Activated CD4-positive, alpha-beta T cell treated with anti-CD3 and anti-CD28 coated beads, Interleukin-2, amount 10 ng/mL, durations not matched to agents 7 days and 5 days (primary cell): ENCODE measurements at places on chromosomes 2 and 18.
A peak's percentile ranks its signal among the peaks of the same experiment; 100 is the strongest.

GRCh38 chr2:208280933-208281332 lies 14.9 kb downstream of the PIKFYVE start:
- no peak for DNase-seq

DNA sequence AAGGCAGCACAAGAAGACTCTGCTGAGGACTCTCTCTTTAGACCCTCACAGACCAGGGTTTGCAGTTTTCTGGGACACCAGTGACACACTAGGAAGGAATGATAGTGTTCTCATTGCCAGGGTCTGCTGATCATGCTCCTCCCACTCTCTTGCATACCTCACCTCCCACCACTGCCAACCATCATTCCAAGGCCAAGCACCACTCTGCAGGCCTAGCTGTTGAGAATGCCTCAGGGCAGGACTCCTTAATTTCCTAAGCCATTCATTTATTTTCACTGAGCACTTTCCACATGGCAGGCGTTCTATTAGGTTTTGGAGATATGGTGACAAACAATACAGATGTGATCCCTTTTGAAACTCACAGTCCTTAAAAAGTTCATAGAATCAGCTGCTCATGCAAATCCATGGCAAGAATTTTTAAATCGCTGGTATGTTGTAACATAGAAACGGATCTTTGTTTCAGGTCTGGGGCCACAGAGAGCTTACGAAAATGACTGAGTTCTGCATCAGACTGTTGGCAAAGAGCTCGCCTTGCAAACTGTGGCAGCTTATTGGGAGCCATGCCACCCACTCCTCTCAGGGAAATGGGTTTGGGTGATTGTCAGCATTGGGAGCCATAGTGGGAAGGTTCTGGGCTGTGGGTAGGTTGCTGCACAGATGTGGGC lies 78.5 kb downstream of the XDH start:
- DNase-seq: no peak

GRCh38 chr18:63619661-63620060 lies 24.4 kb downstream of the SERPINB4 start:
- DNase-seq: no peak

DNA sequence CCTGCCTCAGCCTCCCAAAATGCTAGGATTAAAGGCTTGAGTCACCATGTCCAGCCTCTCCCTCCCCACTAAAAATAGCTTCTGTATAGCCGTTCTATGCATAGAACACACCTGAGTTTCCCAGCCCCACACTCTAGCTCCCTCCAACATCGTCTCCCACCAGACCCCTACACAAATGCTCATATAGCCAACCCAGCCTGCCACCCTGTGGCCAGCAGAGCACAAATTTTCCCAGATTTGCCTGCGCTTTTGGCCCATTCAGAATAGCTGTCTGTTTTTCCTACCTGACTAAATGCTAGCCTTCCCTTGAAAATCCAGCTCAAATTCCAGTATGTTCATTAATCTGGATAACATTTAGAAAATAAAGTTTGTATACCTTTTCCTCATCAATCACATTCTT lies 22.8 kb downstream of the TRABD2A start:
- no peak for DNase-seq

GRCh38 chr2:16738361-16739225 lies 73.0 kb upstream of the CYRIA start:
- no peak for DNase-seq

DNA sequence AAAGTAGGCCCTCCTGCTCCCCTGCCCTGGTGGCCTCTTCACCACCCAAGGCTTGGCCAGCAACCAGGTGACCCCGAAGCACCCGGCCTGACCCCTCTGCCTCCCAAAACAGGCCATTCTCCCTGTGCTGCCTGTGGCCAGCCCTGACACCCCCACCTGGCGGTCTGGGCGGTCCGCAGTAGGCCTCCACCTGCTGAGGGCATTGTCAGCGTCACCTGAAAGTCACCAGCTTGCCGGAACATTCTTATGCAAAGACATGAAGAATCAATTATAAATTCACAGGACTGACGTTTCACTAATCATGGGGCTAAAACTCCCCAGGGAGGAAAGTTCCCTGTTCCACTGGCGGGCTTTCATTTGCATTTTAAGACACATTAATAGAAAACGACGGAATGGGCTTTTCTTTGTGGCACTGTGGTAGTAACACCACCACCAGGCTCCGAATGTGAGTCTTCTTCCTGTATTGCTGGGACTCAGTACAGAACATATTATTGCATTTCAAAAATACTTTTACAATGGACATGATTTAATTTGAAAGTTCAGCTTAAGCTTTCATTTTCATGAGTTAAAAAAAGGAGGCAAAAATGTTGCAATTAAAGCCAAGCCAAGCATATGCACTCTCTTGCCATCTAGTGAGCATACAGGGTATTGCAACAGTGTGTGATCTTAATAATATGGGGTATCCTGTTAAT lies 57.4 kb downstream of the ADI1 start:
- peak; percentile 64 for DNase-seq

GRCh38 chr2:142065700-142066099 lies 65.1 kb downstream of the LRP1B start:
- no peak for DNase-seq

DNA sequence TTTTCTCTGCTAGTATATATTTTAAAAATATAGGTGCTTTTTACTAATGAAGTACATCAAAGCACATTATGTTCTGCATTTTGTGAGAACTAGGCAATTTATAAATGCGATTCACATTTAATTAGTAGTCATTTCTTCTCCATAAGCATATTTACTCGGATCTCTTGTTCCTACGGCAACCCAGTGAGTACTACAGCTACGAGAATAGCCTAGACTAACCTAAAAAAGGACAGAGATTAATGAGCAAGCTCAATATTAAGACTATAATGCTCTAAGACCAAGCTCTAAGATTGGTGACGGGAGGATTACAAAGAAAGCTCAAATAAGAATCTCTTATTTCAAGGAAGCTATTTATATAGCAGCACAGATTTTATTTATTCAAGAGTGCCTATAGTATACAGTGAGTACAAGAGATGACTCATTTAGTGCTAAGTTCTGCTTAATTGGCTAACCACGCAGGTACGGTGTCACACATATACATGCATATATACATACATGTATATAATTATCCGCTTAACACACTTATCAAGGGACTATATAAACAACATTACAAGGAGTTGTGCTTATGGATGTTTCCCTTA lies 364.7 kb downstream of the GPD2 start:
- DNase-seq: no peak

GRCh38 chr18:47679864-47680263 lies 250.6 kb downstream of the SMAD2 start:
- no peak for DNase-seq

DNA sequence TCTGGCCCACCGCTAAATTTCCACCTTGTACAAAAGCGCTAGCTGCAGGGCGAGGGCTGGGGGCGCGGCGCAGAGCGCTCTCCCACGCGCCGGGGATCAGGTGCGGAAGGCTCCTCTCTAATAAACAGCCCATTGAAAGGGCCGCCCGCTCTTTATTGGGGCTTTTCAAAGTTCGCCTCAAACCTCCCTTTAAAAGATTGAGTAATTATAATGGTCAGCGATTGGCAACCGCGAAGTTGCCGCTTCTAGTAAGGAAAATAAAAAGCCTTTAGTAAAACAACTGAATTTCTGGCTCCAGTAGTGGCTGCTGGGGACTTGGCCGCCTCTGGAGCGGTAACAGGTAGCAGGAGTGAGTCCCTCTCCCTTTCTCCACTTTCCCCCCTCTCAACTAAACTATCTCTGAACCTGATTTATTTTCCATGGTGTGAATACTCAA lies 755 bp downstream of the NEUROD1 start:
- no peak for DNase-seq

- no peak for DNase-seq
Observed at GRCh38 chr2:197034292-197034691, 107.8 kb upstream of the PGAP1 start.

GRCh38 chr2:223117533-223117932 lies 65.5 kb downstream of the KCNE4 start:
- no peak for DNase-seq

GRCh38 chr2:233029321-233029720 lies 3.2 kb upstream of the NEU2 start:
- no peak for DNase-seq

DNA sequence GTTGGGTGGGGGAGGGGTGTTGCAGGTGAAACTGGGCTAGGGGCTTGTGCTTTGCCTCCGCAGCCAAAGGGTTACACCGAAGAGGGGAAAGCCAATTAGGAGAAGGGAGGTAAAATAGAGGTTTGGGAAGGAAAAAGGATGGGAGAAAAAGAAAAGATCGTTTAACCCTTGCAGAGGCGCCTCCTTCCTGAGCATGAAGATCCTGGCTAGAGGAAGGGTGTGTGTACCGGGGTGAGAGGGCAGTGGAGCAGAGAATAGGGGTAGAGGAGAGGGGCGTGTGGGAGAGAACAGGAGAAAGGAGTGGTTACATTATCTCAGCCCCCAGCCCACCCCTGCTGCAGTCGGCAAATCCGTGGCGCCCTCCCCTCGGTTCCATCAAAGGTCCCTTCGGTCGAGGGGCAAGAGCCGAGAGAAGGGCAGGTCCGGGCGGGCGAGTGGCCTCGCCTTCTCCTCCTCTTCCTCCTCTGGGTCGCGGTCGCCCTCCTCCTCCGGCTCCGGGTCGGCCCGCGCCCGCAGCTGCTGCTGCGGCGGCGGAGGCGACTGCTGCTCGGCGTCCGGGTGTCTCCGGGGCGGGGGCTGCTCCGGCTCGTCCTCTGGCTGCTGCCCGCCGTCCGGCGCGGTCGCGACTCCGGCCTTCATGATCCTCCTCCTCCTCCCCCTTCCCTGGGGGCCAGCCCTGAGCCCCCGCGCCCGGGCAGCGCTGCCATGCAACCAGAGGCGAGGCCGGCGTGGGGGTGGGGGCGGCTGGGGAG lies 1.1 kb downstream of the MARCHF4 start:
- no peak for DNase-seq

GRCh38 chr2:3703236-3703756 lies at the start of gene DCDC2C:
DCDC2C (plus strand) TSS chr2:3703575; CDS start chr2:3703752, 177 bp downstream.
- no peak for DNase-seq

GRCh38 chr2:55511508-55512124 lies 7.9 kb upstream of the CFAP36 start:
- DNase-seq: no peak

- DNase-seq: no peak
Observed at GRCh38 chr2:72919414-72920317, 2.3 kb downstream of the EMX1 start.

- no peak for DNase-seq
Observed at GRCh38 chr2:24739354-24740025, 53.7 kb downstream of the PTRHD1 start.

DNA sequence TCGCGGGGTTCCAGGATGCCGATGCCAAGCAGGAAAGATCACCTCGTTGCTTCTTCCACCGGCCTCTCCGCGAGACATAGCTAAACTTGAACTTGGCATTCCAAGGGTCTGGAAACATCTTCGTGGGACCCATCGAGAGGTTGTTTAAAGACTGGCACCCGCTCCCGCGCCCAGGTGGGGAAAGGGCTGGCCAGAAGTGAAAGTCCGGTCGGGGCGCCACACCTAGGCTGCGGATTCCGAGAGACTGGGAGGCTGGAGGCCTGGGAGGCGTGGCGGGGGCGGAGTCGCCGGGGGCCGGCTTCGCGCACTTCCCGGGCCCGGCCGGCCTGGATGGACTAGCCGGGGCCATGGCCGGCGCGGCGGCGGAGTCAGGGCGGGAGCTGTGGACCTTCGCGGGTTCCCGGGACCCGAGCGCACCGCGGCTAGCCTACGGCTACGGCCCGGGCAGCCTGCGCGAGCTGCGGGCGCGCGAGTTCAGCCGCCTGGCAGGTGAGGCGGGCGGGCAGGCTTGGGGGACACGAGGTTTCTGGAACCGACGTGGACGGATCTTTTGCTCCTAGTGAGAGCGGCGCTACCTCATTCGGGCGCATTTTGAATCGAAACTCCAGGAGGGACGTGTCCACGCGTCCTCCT lies at the start of gene MOCOS:
Gene MOCOS (plus strand): TSS at position 305 of the 633 bp plus-strand sequence. CDS start 43 bp downstream, at position 348.
- peak; percentile 39 for DNase-seq

DNA sequence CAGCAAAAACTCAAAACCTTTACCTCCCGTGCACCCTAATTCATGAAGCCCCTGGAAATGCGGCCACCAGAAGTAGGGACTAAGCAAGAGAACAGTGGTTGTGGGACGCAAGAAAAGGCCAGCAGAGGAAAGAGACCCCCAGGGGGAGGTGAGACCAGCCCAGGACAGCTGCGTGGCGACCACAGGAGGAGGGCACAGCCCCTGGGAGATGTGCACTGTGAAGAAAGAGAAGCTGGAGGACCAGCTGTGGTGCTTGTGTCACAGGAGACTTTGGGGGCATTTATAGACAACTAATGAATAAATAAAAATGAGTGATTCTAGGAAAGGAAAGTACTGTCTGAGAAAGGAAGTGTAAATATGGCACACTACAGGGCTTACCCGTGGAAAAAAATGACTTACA lies 263.8 kb downstream of the EIPR1 start:
- DNase-seq: no peak

GRCh38 chr2:178827111-178827510 lies 19.9 kb upstream of the TTN start:
- no peak for DNase-seq

DNA sequence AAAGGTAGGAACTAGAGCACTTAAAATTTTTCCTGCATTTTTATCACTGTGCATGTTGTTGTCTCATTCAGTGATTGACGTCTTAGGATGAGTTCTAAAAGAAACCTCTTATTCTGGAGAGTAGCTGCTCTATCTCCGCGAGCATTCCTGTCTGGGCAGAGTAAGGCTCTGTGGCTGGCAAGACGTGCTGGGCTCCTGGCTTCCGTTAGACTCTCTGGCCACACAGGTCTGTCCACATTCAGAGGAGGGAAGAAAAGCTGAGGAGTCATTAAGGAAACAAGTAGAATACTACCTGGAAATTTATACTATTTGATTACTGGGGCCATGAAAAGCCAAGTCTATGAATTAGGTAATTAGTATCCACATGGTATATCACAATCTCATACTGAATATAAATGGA lies 138.0 kb upstream of the DNMT3A start:
- no peak for DNase-seq

DNA sequence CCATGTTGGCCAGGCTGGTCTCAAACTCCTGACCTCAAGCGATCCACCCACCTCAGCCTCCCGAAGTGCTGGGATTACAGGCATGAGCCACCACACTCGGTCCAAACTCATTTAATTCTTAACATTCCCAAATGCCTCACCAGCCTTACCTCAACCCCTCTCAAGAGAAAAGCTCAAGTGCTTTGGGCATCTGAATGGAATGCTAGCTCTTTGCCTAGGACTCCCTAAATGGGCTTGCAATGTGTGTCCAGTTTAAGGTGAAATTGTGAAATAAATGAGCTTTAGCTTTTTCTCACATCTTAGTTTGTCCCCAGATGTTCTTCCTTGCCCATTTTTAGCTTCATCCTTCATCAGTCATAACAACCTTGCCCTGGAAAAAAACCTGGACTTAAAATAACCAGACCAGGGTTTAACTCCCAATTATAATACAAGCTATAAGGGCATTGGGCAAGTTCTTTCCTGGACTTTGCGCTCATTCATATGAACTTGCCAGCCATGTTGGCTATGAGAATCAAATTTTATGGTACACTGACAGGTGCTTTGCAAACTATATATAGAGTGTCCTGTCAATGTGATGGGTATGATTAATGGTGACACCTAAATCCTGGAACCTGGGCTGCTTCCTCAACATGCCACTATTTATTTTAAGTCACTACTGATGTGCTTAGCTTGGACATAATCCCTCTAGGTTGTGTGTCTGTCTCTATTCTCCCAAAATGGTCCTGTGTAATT lies 95.1 kb upstream of the SERPINE2 start:
- DNase-seq: no peak
